H9 (cell line): ENCODE measurements at places on chromosomes 5 and 9.

- no peaks in the 10 kb centered on the region for H3K36me3 ChIP-seq
- H3K27ac ChIP-seq = no peak overlapping the region
- peaks cover 3% of the 10 kb centered on the region; the same call in 1 of the 2 replicates for H3K4me1 ChIP-seq
- no peak overlapping the region for H3K4me3 ChIP-seq
- no peaks in the 10 kb centered on the region for H3K27me3 ChIP-seq
Observed at GRCh38 chr9:68913054-68913453, 100.9 kb downstream of the PRKACG start.

GRCh38 chr9:131817627-131818026, 77.8 kb upstream of the RAPGEF1 start:
- no peaks in the 10 kb centered on the region for H3K36me3 ChIP-seq
- no peaks in the 10 kb centered on the region for H3K27me3 ChIP-seq
- H3K4me3 ChIP-seq = no peak overlapping the region
- H3K27ac ChIP-seq = no peak overlapping the region
- DNase-seq = no peak
- peaks cover 3% of the 10 kb centered on the region; the same call in 1 of the 2 replicates for H3K4me1 ChIP-seq

DNA sequence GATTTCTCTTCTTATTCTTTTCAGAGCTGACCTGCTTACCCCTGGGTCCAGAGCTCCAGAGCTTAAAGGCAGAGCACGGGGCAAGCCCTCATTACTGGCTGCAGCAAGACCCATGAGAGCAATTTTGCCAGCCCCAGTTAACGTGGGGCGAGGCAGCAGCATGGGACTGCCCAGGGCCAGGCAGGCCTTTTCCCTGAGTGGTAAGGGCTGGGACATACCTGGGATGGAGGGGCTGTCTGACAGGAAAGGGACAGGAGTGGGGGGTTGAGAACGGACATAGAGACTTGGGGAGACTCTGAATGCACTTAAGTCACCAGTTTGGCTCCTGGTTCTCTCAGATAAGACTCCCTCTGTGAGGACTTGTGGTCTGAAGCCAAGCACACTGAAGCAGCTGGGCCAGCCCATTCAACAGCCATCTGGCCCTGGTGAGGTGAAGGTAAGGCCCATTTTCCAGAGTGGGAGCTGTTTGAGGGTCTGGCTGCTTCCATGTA, 26.2 kb downstream of the HMGXB3 start:
- H3K4me3 ChIP-seq = no peak overlapping the region
- DNase-seq = no peak
- H3K36me3 ChIP-seq = peaks cover 53% of the 10 kb centered on the region
- no peaks in the 10 kb centered on the region for H3K27me3 ChIP-seq
- H3K4me1 ChIP-seq = no peaks in the 10 kb centered on the region; the same call in 1 of the 2 replicates

- no peak for DNase-seq
- H3K4me3 ChIP-seq = no peak overlapping the region
- no peaks in the 10 kb centered on the region for H3K27me3 ChIP-seq
- no peaks in the 10 kb centered on the region; the same call in 1 of the 2 replicates for H3K4me1 ChIP-seq
Observed at GRCh38 chr5:98372351-98372750, 401.1 kb upstream of the RGMB start.

GRCh38 chr5:45098483-45098882, 289.7 kb downstream of the MRPS30 start:
- no peaks in the 10 kb centered on the region for H3K27me3 ChIP-seq
- H3K4me3 ChIP-seq = no peak overlapping the region
- no peak for DNase-seq
- no peak overlapping the region for H3K27ac ChIP-seq

GRCh38 chr5:87340716-87341115, 72.0 kb downstream of the CCNH start:
- H3K27ac ChIP-seq = no peak overlapping the region
- no peaks in the 10 kb centered on the region for H3K27me3 ChIP-seq
- no peak for DNase-seq
- peaks cover 41% of the 10 kb centered on the region for H3K36me3 ChIP-seq

GRCh38 chr9:113296796-113297558, 6.2 kb downstream of the RNF183 start:
- H3K36me3 ChIP-seq = peaks cover 3% of the 10 kb centered on the region; the same call in 2 of the 3 replicates
- no peaks in the 10 kb centered on the region for H3K4me1 ChIP-seq
- H3K27ac ChIP-seq = no peak overlapping the region
- no peaks in the 10 kb centered on the region for H3K27me3 ChIP-seq
- DNase-seq = no peak

GRCh38 chr5:32828492-32828891, 117.4 kb downstream of the NPR3 start:
- H3K4me1 ChIP-seq = no peaks in the 10 kb centered on the region
- no peak for DNase-seq
- H3K27ac ChIP-seq = no peak overlapping the region
- no peaks in the 10 kb centered on the region for H3K36me3 ChIP-seq

DNA sequence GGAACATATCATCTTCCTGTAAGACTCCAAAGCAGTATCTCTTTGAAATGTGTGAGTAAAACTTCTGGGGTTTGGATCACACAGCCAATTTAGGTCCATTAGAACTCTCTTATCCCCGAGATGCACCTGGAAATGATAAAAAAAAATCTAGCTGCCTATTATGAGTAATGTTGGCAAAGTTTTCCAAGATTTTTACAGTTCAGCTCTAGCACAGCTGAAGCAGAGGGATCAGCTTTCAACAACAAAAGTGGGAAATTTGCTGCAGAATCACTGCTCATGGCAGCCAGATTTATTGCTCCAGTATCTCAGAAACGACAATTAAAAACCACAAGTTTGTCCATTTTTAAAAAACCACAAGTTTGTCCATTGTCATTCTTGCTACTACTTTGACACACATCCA, 292.2 kb downstream of the IRX2 start:
- no peaks in the 10 kb centered on the region for H3K4me1 ChIP-seq
- H3K27me3 ChIP-seq = no peaks in the 10 kb centered on the region
- H3K27ac ChIP-seq = no peak overlapping the region
- no peaks in the 10 kb centered on the region for H3K36me3 ChIP-seq
- H3K4me3 ChIP-seq = no peak overlapping the region

- H3K4me1 ChIP-seq = no peaks in the 10 kb centered on the region
- no peaks in the 10 kb centered on the region for H3K27me3 ChIP-seq
- no peak overlapping the region for H3K27ac ChIP-seq
- no peak overlapping the region; the same call in 2 of the 3 replicates for H3K4me3 ChIP-seq
- DNase-seq = no peak
Observed at GRCh38 chr5:171663311-171664085, 122.1 kb upstream of the SMIM23 start.

DNA sequence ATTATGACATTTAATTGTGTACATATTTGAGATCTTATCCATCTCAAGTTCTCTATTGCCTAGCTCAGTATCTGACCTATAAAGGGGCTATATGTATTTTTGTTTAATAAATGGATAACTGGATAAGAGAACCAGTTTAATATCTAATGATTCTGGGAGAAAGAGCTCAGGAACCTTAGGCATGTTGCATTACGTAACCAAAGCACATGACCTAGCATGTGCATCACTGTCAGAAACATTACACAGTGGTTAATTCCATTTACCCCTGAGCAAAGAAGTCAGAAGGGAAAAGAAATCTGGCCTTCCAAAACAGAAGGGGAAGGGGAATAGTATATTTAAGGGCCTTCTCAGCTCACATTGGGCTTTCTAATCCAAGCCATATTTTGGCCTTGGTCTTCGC, 12.3 kb downstream of the PAPPA start:
- no peaks in the 10 kb centered on the region for H3K27me3 ChIP-seq
- no peak overlapping the region for H3K4me3 ChIP-seq
- H3K4me1 ChIP-seq = no peaks in the 10 kb centered on the region
- H3K27ac ChIP-seq = no peak overlapping the region

DNA sequence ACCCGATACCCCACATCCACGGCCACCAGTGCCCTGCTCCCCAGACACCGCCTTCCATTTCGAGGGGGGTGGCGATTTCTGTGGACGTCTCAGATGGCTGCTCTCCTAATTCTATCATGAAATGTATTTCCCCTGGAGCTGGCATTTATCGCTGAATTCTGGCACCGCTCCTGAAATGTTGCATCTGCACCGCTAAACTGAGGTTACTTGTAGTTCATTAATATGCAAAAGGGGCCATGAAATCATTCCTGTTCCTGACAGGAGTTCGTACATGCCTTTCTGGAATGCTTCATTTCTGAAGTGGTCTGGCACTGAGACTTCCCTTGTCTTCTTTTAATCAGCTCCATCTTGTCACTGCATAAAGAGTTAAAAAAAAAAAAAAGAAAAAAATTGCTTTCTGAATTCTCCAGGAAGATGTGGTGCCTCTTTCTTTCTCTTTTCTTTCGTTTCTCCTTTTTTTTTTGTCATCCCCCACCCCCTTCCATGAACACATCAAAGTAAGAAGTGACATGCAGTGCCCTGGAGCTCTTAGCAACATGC, 97.7 kb upstream of the SMARCA2 start:
- no peaks in the 10 kb centered on the region for H3K27me3 ChIP-seq
- no peak overlapping the region for H3K27ac ChIP-seq
- no peak overlapping the region for H3K4me3 ChIP-seq
- H3K4me1 ChIP-seq = no peaks in the 10 kb centered on the region

DNA sequence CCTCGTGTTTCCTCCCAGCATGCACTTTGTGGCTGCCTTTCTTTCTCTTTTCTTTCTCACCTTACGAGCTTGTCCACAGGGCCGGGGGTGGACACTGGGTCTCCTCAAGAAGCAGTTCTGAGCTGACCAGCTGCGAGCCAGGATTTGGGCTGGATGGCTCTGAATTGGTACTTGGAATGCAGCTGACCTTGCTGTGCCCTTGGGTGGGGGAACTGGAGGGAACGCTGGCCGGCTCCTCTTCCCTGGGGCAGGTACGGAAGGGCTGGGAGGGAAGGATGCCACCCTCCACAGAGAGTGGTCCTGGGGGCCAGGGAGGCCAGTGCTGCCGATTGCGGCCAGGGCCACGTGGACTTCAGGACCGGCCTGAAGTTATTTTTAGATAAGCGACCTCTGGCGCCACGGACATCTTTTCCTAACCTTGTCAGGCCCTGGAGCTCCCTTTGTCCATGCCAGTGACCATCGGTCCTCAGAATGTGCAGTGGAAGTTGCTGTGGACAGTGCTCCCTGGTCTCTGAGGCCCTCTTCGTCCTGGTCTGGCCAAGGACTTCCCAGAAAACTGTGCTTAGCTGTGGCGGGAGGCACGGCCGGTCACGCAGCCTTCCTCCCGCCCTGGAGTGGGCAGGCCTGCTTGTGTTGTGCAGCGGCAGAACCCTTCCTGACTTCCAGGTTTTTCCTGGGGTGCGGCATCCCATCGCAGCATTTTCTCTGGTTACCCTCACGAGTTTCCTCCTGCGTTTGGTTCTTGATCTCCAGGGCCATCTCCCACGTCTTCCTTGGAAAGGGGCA, 13.5 kb upstream of the AHRR start:
- H3K27me3 ChIP-seq = no peaks in the 10 kb centered on the region
- H3K4me3 ChIP-seq = no peak overlapping the region
- no peak overlapping the region for H3K27ac ChIP-seq
- H3K36me3 ChIP-seq = peaks cover 37% of the 10 kb centered on the region
- no peak for DNase-seq

- peaks cover 11% of the 10 kb centered on the region for H3K4me1 ChIP-seq
- DNase-seq = peak; percentile 54
- peak overlapping the region; percentile 35; the same call in 2 of the 3 replicates for H3K4me3 ChIP-seq
- no peaks in the 10 kb centered on the region; the same call in 1 of the 2 replicates for H3K36me3 ChIP-seq
- peak overlapping the region; percentile 81 for H3K27ac ChIP-seq
Observed at GRCh38 chr9:92969516-92970466, 22.5 kb downstream of the FGD3 start.

DNA sequence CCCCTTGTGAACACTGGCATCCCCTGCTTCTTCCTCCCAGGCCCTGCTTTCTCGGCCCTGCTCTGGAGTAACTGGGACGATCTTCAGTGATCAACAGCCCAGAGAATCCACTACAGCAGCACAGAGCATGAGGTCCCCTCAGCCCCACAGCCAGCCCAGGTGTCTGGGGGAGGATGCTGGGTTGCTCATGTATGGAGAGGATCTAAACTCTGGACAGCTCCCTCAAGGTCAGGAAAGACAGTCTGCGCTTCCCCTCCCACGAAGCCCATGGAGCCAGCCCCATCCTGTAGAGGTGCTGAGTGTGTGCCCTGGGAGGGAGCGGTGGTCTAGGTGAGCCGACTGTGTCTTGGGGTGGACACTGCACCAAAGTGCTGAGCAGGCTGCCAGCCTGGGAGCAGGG, 190.2 kb downstream of the GABBR2 start:
- H3K36me3 ChIP-seq = peaks cover 2% of the 10 kb centered on the region; the same call in 1 of the 3 replicates
- DNase-seq = peak; percentile 20
- no peaks in the 10 kb centered on the region for H3K4me1 ChIP-seq
- no peaks in the 10 kb centered on the region for H3K27me3 ChIP-seq

GRCh38 chr5:143559586-143560109, 156.2 kb upstream of the NR3C1 start:
- H3K27ac ChIP-seq = no peak overlapping the region
- no peak overlapping the region for H3K4me3 ChIP-seq

GRCh38 chr9:115117999-115118878, at the start of gene TNC:
TNC (minus strand) TSS chr9:115118157; CDS start chr9:115091018, 27,139 bp downstream.
- no peak within 1 kb of the TSS for H3K27ac ChIP-seq
- H3K36me3 ChIP-seq = no peaks in the 10 kb centered on the region; the same call in 2 of the 3 replicates
- no peaks in the 10 kb centered on the region; the same call in 1 of the 2 replicates for H3K4me1 ChIP-seq
- H3K4me3 ChIP-seq = peak within 1 kb of the TSS; percentile 83
- DNase-seq = peak; percentile 77

GRCh38 chr9:132886334-132886725, 7.6 kb downstream of the SPACA9 start:
- no peak for DNase-seq
- no peaks in the 10 kb centered on the region for H3K27me3 ChIP-seq
- H3K4me1 ChIP-seq = no peaks in the 10 kb centered on the region
- H3K27ac ChIP-seq = no peak overlapping the region
- no peak overlapping the region for H3K4me3 ChIP-seq

- no peaks in the 10 kb centered on the region for H3K27me3 ChIP-seq
- H3K4me3 ChIP-seq = no peak overlapping the region
- H3K36me3 ChIP-seq = peaks cover 18% of the 10 kb centered on the region
- no peak for DNase-seq
- no peak overlapping the region for H3K27ac ChIP-seq
Observed at GRCh38 chr9:100587375-100587774, 9.5 kb downstream of the CAVIN4 start.

DNA sequence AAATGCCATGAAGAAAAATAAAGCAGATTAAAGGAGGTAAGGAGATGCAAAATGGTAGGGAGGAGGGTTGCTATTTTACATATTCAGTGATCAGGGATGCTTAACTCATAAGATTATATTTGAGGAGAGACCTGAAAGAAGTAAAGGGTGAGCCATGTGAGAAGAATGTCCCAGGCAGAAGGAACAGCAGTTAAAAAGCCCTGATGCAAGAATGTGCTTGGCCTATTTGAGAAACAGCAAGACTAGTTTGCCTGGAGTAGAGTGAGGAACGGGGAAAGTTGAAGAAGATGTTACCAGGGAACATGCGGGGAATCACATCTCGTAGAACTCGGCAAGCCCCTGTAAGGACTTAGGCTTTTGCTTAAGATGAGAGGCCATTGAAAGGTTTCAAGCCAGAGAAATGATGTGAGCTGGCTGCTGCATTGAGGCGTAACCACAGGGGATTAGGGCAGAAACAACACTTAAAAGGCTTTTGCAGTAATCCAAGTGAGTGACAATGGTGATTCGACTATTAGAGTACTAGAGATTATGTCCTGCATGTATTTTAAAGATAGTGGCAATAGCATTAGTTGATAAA, 198.7 kb downstream of the VPS13A start:
- peaks cover 13% of the 10 kb centered on the region for H3K36me3 ChIP-seq
- no peaks in the 10 kb centered on the region for H3K27me3 ChIP-seq
- no peak overlapping the region for H3K27ac ChIP-seq
- H3K4me1 ChIP-seq = no peaks in the 10 kb centered on the region

- H3K36me3 ChIP-seq = peaks cover 70% of the 10 kb centered on the region
- H3K4me1 ChIP-seq = no peaks in the 10 kb centered on the region
- H3K4me3 ChIP-seq = no peak overlapping the region
- H3K27ac ChIP-seq = no peak overlapping the region
- H3K27me3 ChIP-seq = no peaks in the 10 kb centered on the region
Observed at GRCh38 chr5:146466521-146467349, 19.6 kb downstream of the TCERG1 start.
